Right atrium auricular region (tissue), 2 donors: ENCODE measurements at places on chromosomes 6 and 20. TPM values are rescaled to one million over a fixed set of nuclear protein-coding genes. Genes with fewer than 3 reads are reported as not detected.

DNA sequence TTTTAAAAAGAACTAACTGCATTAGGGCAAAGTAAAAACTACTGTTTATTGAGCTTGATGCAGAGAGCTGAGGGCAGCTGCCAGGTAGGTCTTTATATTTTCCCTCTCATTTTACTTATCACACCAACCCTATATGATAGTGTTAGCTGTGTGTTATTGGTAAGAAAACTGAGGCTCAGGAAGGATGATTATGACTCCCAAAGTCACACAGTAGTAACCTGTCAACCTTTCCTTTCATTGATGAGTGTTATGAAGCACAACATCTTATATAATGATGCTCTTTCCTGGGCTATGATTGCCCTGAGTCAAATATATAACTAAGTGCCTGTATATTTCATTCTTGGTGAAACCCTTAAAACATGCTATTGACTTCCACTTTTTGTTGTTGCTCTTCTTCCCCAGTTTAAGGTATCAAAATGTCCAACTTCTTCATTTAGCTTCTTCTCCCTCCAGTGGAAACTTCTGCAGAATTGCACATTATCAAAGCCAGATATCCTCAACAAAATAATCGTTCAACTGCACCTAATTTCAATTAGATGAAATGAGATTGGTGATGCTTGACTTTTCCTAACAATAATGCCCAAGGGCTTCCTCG, 8.1 kb downstream of the GFOD1 start:
- H3K27ac ChIP-seq = peak overlapping the region; percentile 60
- H3K4me3 ChIP-seq = no peak overlapping the region
- no peak for DNase-seq
- peaks cover 19% of the 10 kb centered on the region for H3K36me3 ChIP-seq
- H3K27me3 ChIP-seq = no peaks in the 10 kb centered on the region
- H3K4me1 ChIP-seq = no peaks in the 10 kb centered on the region

The MAS1 gene
- total RNA-seq = not detected

The HLA-DOB gene
- total RNA-seq = not detected

- no peaks in the 10 kb centered on the region for H3K36me3 ChIP-seq
- no peak for DNase-seq
- no peaks in the 10 kb centered on the region for H3K4me1 ChIP-seq
- H3K27me3 ChIP-seq = no peaks in the 10 kb centered on the region
- H3K4me3 ChIP-seq = no peak overlapping the region
Observed at GRCh38 chr6:13778028-13778427, 36.3 kb downstream of the MCUR1 start.

The GPR6 gene
- total RNA-seq = not detected
